Stimulated activated CD8-positive, alpha-beta memory T cell treated with anti-CD3 and anti-CD28 coated beads, Interleukin-2, amount 100 ng/mL, for 48 hours (primary cell): ENCODE measurements at places on chromosomes 7 and 10.

- no peak for DNase-seq
These were observed 819 bp downstream of the POLD2 start for GRCh38 chr7:44122529-44122928.

GRCh38 chr10:127148933-127149220 lies 47.5 kb downstream of the INSYN2A start:
- no peak for DNase-seq

DNA sequence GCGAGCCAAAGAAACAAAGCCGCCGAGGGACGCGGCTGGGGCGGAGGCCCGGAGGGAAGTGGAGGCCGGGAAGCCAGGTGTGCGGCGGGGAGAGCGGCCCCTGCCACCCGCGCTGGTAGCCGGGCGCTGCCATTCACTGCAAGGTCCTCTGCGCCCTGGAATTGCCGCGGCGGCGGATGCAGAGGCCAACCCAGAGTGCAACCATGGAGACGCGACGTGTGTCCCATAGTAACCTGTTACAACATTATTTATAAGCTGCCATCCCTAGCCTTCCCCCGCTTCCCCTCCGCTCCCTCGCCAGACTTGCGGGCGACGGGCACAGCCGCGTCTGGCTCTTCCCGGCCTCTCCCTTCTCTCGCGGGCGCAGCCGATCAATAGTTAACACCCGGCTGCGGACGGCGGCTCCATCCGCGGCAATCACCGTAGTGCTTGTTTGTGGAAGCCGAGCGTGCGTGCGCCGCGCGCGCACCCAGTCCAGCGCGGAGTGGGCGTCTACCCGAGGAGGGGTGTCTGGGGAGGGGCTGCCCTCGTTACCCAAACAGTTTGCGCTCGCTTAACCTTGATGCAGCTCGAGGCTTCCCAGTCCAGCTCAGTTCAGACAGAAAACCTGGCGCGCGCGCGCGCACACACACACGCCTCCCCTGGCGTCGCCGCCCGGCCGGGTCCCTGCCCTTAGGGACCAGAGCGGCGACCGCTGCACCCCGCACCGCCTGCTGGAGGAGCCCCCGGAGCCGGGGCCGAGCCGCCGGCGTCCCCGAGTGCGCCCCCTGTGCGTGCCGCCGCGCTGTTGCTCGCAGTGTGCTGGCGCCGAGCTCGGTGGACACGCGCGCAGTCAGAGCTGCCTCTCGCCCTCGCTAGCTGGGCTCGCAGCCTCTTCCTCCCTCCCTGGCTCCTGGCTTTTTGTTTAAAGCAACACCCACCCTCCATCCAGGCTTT lies 165.4 kb upstream of the DPP6 start:
- DNase-seq: no peak

DNA sequence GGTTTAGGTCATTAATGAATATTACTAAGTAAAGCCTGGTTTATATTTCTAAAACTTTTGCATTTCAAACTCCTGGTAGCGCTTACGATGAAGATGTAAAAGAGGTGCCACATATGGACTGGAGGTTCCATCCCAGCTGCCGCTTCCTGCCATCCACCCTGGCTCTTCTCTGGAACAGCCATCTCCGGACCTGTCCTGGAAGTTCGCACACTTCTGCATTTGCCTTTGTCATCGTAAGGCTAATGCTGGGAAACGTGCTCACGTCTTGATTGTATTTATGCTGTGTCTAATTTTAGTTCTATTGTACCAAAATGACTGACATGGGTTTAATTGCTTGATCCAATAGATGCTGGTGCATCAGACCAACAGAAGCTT lies 103.1 kb downstream of the HIPK2 start:
- no peak for DNase-seq

DNA sequence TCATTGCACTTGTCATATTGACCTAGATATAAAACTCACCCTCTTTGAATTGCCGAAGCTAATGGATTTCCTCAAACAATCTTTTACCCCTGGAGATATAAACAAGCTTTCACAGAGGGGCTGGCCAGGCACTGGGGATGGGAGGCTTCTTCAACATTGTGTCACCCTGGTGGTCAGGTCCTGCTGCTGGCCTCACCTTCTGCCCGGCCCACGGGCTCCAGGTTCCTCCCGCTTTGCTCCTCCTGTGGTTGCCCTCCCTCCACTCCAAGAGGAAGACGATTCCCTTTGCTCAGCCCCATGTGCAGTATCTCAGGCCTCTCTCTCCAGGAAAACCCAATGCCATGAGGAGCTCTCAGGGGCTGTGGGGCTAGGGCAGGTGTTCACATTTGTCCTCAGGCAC lies 118.1 kb upstream of the ADCY1 start:
- no peak for DNase-seq

GRCh38 chr7:17159500-17160037 lies 138.9 kb upstream of the AHR start:
- DNase-seq: no peak
